Activated CD4-positive, alpha-beta T cell treated with anti-CD3 and anti-CD28 coated beads, Interleukin-2, amount 50 U/mL, for 4 hours (primary cell): ENCODE measurements at places on chromosomes 7 and 10.

- peak; percentile 9 for DNase-seq
Measured at GRCh38 chr10:86366033-86366901, at the start of gene GRID1. Gene GRID1 (minus strand): TSS chr10:86366795.

DNA sequence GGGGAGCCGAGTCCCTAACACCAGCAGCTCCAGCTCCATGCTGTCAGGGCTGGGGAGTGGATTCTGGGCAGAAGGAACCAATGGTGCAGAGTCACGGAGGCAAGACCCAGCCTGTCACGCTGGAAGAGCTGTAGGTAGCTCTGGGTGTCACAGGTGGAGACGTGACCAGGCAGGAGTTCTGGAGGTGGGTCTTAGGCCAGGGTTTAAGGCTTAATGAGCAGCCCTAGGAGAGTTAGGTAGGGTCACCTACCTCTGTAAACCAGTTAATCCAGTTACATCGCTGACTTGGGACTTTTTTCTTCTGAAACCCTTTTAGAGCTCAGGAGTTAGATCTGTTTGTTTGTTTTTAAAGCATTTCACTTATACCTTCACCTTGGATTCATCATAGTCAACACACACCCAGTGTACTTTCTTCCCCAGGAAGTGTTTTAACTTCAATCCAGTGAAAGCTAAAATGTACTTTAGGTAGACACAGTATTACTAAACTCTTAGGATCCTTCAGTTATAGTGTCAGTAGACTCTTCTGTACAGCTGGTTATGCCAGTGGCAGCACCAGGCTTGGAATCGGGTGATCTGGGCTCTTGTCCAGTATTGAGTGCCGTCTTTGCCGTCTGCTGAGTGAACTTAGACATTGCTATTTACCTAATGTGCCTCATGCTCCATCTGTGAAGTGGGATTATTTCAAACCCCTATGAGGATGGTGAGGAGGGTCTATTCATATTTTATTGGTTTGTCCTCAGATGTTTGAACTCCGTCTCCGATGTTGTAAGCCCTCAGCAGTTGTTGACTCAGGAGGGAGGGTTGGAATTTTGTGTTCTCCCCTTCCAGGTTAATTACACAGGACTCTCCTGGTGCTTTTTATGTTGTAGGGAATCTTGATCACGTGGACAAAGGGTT, 31.0 kb downstream of the TACR2 start:
- DNase-seq = no peak

- no peak for DNase-seq
Measured at GRCh38 chr10:114010316-114010715, 33.4 kb upstream of the ADRB1 start.

DNA sequence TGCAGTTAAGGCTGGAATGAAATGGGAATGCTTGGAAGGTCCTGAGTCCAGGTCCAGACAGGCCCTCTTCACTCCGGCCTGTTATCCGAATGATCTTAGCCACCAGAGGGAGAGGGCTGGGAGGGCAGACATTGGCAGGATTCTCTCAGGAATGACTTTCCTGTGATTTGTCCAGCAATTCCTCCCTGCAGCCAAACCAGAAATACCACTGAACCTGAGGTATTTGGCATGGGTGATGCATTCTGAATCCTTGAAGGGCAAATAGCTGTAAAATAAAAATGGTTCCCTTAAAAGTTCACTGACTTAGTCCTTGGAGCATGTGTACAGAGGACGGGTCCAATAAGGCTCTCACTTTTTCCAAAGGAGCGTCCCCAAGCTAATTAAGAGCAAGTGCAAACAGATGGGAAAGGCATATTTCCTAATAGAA, 77.5 kb upstream of the HABP2 start:
- no peak for DNase-seq

- DNase-seq = no peak
Measured at GRCh38 chr10:8318956-8319355, 264.5 kb downstream of the GATA3 start.

GRCh38 chr7:135620980-135621850, 41.1 kb upstream of the STMP1 start:
- DNase-seq = no peak

GRCh38 chr10:5620223-5620721, 46.1 kb downstream of the ASB13 start:
- DNase-seq = no peak

GRCh38 chr10:34655286-34656170, 159.6 kb downstream of the PARD3 start:
- no peak for DNase-seq

DNA sequence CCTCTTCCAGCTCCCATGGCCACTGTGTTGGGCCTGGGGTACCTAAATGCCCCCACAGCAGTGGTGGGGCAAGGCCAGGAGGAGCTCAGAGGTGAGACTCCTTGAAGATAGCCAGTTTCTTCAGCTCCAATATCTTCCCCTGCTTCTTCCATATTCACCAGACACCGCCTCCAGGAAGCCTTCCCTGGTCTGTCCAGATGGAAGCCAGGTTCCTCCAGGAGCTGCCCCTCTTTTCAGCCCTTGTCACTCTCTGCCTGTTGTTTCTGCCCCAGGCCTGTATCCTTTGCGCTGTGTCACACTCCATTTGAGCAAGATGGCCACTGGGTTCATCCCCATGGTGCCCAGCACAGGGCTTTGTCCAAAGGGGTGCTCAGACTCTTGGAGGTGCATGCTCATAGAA, 127.7 kb downstream of the MYL10 start:
- DNase-seq = no peak

- DNase-seq = no peak
Measured at GRCh38 chr10:70593513-70593890, 9.0 kb downstream of the PRF1 start.

- no peak for DNase-seq
Measured at GRCh38 chr10:102113261-102113955, 6.8 kb downstream of the LDB1 start.

DNA sequence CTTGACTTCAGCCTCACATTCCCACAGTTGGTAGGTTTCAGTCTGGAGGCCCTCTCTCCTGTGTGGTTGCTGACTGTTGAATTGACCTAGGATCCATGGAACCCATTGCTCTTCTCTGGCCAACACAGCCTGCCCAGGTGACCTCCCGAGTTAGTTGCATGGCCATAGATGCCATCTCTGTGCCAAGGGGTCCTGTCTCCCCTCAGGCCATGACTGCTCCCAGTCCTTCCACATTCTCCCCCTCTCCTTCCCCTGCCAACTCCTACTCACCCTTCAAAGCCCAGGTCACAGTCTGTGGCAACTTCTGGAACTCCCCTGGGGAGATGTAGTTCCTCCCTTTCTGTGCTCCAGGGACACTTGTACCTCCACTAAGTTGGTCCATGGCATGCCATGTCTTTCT, 67.3 kb upstream of the GRB10 start:
- no peak for DNase-seq

- no peak for DNase-seq
Measured at GRCh38 chr10:58412502-58412961, 27.3 kb downstream of the TFAM start.

DNA sequence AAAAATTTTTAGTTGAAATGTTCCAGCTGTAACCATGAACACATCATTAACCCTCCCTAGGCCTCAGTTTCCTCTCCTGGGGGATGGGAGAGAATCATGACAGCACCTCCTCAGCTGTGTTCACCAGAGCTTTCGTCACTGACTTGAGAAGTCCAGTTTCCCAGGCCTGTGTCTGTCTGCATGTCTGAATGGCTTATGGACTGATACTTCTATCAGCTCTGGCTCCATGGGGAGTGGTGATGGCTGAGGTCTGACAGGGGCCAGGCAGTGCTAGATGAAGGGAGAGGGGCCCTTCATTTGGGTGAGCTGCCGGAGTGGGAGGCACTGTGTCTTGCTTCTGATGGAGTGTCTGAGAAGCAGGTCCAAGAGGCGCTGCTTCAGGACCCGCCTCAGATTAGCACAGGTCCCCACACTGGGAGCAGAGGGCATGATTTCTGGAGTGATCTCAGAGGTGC, 192.9 kb downstream of the PTPN20 start:
- DNase-seq = no peak

DNA sequence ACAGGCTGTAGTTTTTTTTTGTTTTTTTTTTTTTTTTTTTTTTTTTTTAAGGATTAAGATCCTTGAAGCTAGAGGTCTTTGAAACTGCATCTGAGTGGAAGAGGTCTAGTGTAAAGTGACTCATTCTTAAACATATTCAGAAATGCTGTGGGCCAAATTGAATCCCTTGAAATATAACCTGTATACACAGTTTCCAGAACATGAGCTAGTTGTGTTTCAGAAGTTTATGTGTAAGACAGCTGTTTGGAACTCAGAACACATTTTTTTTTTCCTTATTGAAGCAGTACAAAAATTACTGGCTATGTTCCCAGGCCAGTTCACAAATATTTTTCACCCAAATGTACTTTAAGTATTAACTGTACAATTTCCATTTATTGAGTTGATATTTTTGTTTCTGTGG, 67.9 kb downstream of the PPP1R9A start:
- DNase-seq = no peak

GRCh38 chr7:47066976-47067614, 514.8 kb downstream of the TNS3 start:
- DNase-seq = no peak

- DNase-seq = no peak
Measured at GRCh38 chr7:31323101-31323500, 17.4 kb downstream of the NEUROD6 start.

- DNase-seq = peak; percentile 50
Measured at GRCh38 chr7:21338728-21339164, 89.1 kb upstream of the SP4 start.

DNA sequence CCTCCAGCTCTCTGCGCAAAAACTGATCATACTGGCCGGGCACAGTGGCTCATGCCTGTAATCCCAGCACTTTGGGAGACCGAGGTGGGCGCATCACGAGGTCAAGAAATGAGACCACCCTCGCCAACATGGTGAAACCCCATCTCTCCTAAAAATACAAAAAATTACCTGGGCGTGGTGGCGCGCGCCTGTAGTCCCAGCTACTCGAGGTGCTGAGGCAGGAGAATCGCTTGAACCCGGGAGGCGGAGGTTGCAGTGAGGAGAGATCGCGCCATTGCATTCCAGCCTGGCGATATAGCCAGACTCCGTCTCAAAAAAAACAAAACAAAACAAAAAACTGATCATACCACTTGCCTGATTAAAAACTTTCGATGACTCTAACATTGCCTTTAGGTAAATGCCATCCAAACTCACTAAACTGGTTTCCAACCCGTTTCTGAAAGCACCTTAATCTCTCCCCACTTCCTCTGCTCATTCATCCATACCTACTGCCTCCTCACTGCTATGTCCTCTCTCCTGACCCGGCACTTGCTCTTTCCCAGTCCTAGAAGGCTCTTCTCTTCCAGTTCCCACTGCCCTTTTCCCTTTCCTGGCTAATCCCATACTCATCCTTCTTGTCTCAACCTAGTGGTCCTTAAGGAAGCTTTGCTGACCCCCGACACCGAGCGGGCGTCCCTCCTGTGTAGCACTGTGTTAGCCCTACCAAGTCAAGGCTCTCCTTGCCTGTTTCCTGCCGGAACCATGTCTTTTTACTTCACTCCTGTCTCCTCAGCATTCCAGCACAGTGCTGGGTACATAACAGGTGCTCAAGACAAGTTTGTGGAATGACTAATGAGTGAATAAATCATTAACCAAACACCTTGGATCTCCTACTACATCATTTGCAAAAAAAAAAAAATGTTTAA, 686 bp upstream of the MIOS start:
- DNase-seq = no peak

- no peak for DNase-seq
Measured at GRCh38 chr10:56836659-56837058, 475.6 kb upstream of the ZWINT start.

GRCh38 chr7:34837801-34838201, 179.8 kb downstream of the NPSR1 start:
- DNase-seq = no peak

DNA sequence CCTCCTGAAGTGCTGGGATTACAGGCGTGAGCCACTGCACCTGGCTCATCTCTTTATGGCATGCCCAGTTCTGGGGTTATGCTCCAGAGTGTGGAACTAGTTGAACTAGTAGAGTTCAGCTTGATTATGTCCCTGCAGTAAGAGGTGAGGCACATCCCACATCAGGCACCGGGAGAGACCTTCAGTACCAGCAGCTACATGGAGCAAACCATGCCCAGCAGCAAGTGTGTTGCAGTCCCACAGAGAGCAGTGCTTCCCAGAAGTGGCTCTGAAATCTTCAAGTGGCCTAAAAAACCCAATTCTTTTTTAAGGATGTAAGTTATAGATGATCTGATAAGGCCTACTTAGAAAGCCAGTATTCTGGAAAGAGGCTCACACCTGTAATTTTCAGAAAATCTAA, 331.9 kb upstream of the PRKCQ start:
- DNase-seq = no peak

- DNase-seq = no peak
Measured at GRCh38 chr7:159027056-159027788, 117.4 kb downstream of the VIPR2 start.

DNA sequence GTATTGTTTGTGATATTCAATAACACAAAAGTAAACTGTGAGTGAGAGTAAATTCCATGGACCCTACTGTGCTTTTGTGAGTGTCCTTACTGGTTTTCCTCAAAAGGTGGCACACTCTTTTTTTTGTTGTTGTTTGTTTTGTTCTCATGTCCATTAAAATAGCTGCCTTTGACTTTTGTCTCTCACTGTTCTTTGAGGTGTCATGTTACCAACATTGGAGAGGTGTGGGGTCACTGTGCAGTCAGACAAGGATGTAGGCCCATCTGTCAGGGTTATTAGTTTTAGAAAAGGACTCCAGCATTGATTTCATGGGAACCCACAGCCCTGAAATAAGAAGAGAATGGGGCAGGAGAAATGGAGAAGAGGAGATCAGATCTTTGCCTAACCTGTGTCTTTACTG, 383.1 kb downstream of the SORCS3 start:
- no peak for DNase-seq
